ENCODE measurements at places on chromosomes 6 and 20. TPM values are rescaled to one million over a fixed set of nuclear protein-coding genes. Genes with fewer than 3 reads are reported as not detected.

GRCh38 chr6:24916496-24916895, 19.3 kb downstream of the RIPOR2 start:
- peaks cover 46% of the 10 kb centered on the region for H3K4me1 ChIP-seq
- no peak overlapping the region for H3K27ac ChIP-seq
- H3K36me3 ChIP-seq = no peaks in the 10 kb centered on the region
- peaks cover 12% of the 10 kb centered on the region for H3K27me3 ChIP-seq
- DNase-seq = no peak

DNA sequence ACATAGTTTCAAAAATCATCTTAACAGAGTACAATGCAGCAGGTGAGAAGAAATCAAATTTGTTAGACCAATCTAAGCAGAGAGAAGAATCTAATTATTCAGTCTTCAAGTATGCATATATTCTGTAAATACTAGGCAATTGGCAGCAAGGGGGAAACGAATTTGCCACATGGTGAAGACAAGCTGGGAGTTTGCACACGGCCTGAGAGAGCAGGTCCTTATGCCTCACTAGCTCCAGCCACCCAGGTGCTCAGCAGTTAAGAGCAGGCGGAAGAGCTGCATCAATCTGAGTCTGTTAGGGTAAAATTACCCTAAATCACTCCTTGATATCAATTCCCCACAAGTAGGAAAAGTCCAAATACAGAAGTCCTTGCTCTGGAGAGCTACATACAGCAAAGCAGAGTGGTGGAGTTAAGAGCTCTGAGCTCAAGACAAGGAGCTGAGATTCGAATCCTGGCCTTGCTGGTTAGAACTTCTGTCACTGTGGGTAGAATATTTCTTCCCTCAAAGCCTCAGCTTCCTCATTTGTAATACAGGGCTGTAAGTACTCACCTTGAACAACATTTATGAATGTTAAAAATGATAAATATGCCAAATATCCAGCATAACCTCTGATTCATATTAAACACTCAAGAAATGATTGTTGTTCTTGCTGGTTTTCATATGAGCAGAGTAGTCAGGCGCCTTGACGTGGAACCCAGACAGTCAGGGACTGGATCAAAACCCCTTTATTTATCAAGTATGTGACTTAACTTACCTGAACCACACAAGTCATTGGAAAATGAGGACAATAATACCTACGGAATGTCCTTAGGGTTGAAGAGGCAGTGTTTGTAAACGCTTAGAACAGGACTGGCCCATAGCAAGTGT, 444.2 kb downstream of the CDH26 start:
- no peak for DNase-seq
- H3K4me3 ChIP-seq = no peak overlapping the region
- H3K27ac ChIP-seq = no peak overlapping the region
- H3K4me1 ChIP-seq = no peaks in the 10 kb centered on the region
- no peaks in the 10 kb centered on the region for H3K36me3 ChIP-seq

DNA sequence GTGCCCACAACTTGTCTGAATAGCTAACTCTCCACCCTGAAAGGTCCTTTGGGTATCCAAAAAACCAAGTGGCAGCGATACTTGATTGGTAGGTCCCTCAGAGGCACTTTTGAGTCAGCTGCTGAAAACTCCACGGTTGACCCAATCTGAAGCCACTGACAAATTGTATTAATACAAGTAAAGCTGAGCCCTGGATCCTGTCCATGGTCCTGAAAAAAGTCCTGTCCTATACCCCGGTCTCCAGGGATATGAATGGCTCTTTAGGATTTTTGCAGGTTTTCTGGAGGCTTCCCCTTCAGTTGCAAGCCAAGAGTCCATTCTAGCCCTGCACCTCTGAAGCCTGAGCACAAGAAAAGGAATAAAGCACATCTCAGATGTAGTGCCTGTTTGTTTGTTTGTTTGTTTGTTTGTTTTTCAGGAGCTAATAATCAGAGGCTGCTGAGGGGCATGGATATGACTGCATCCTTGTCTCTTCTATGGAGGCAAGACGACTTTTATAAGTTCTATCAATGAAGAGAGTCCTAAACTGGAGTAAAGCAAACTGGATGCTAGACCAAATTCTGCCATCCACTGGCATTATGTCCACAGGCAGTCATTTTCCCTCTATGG, 1.7 kb upstream of the SLC12A5 start:
- H3K36me3 ChIP-seq = no peaks in the 10 kb centered on the region
- peaks cover 10% of the 10 kb centered on the region for H3K4me1 ChIP-seq
- DNase-seq = peak; percentile 87
- H3K27ac ChIP-seq = no peak overlapping the region
- H3K4me3 ChIP-seq = no peak overlapping the region

DNA sequence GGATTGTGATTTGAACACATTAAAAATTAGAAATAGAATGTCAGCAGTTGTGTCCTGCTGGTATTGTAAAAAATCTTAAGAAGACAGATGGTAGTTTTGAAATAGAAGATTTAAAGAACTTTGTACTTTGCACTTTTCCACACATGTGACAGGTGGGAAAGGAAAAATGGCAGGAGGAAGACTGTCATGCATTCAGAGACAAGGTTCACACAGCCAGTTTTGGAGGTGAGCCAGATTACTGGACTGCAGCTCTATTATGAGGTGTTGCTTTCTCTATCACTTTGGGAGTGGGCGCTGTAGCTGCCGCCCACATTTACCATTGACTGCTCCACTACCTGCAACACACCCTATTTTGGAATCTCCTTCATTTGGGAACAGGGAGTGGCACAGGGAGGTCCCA, 12.1 kb upstream of the NDUFAF4 start:
- H3K36me3 ChIP-seq = no peaks in the 10 kb centered on the region
- no peak overlapping the region for H3K4me3 ChIP-seq
- DNase-seq = no peak

Gene MTG2
- total RNA-seq = 13.6 TPM

Gene CPNE1
- 158 TPM for total RNA-seq

- H3K4me1 ChIP-seq = peaks cover 19% of the 10 kb centered on the region
- H3K27ac ChIP-seq = peak overlapping the region; percentile 35
- peak overlapping the region; percentile 26 for H3K4me3 ChIP-seq
- H3K36me3 ChIP-seq = no peaks in the 10 kb centered on the region
- H3K27me3 ChIP-seq = no peaks in the 10 kb centered on the region
These were observed 172.5 kb upstream of the KCNK16 start for GRCh38 chr6:39494998-39495397.

Gene GABRR1
- total RNA-seq = 0.16 TPM

DNA sequence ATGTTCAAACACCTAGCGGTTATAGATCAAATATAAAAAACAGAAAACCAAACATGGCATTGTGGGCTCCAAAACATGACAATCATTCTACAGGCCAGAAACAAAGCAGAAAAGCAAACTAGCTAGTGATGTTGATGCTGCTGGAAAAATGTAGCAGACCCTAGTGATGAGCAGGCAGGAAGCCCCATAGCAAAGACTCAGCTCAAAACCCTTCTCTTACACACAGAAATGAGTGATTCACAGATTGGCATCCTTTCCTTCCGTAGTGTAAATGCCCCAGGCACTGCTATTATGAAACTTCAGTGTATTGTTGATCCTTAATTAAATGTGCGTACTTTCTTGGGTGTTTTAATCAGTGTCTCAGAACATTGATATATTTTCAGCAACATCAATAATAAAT, 425.1 kb downstream of the UTRN start:
- no peak overlapping the region for H3K4me3 ChIP-seq
- H3K36me3 ChIP-seq = no peaks in the 10 kb centered on the region
- peaks cover 11% of the 10 kb centered on the region for H3K4me1 ChIP-seq
- H3K27ac ChIP-seq = no peak overlapping the region
- DNase-seq = no peak
- H3K27me3 ChIP-seq = no peaks in the 10 kb centered on the region

GRCh38 chr6:152356662-152357061, 280.5 kb downstream of the SYNE1 start:
- H3K36me3 ChIP-seq = no peaks in the 10 kb centered on the region
- H3K27ac ChIP-seq = no peak overlapping the region
- no peak overlapping the region for H3K4me3 ChIP-seq
- H3K27me3 ChIP-seq = no peaks in the 10 kb centered on the region

Gene SEL1L2
- not detected for total RNA-seq

DNA sequence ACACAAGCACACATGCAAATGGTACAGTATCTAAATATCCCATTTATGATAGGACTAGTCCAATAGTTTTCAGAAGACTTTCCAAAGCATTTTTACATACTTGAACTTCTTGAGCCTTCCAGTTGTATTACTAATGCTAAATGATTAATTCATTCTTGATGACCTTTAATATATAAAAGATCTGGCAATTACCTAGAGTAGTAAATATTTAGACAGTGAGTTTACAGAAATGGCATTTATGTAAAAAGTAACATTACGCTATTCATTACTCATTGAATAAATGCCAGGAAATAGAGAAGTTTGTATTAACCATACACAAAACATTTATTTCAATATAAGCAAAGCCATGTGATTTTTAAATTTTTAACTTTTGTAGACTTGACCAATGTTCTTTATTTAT, 158.8 kb downstream of the DST start:
- H3K4me1 ChIP-seq = no peaks in the 10 kb centered on the region
- H3K4me3 ChIP-seq = no peak overlapping the region
- H3K27ac ChIP-seq = no peak overlapping the region

Gene UNC5CL
- 1.2 TPM for total RNA-seq

- H3K4me1 ChIP-seq = peaks cover 28% of the 10 kb centered on the region
- no peak overlapping the region for H3K27ac ChIP-seq
- H3K27me3 ChIP-seq = no peaks in the 10 kb centered on the region
These were observed 4.8 kb downstream of the LBP start for GRCh38 chr20:38350879-38351775.

DNA sequence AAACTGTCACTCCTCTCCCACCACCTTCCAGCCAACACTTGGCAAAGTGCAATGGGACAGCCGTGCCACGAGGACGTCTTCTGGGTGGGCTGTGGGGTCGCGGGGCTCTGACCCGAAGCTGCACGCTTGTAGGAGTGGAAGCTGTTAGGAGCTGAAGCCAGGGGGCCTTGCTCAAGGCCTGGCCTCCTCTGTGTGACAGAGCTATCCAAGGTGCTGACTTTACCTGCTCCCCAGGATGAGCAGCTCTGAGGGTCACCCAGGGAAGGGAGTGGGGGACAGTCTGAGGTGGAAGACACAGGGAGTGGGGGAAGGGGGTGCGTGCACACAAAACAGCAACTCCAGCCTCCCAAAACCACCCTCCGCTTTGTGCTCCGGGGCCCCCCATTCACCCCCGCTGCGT, 17.5 kb upstream of the CHRNA4 start:
- H3K27me3 ChIP-seq = no peaks in the 10 kb centered on the region
- H3K27ac ChIP-seq = no peak overlapping the region
- no peak overlapping the region for H3K4me3 ChIP-seq
- peaks cover 18% of the 10 kb centered on the region for H3K4me1 ChIP-seq
- no peaks in the 10 kb centered on the region for H3K36me3 ChIP-seq

Gene LRRC1
- 16.6 TPM for total RNA-seq

Measured in GM23338 (cell line).